ENCODE measurements at places on chromosomes 7 and 10.

DNA sequence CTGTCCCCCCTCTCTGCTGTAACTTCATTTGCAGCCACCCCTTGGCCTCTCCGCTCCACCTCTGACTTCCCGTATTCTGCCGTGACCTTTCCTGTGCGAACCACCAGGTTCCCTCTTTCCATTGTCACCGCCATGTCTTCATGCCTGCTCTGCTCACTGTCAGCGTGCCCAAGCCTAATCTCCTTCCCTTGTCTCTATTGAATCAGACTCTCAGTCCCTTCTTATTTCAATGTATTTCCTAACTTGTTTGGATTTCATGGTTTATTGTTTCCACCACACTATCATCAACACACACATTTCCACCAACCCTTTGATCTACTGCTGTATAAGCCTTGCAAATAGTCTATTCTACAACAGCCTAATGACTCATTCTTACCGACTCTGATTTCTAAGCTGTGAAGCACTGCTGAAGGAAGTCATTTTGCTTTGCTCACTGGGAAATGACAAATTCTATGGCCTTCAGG lies 30.0 kb upstream of the INHBA start:
- DNase-seq, result no peak

- no peak for DNase-seq
These were observed 153.5 kb downstream of the ARHGAP12 start for GRCh38 chr10:31774928-31775650.

GRCh38 chr10:8063935-8064334 lies 9.4 kb downstream of the GATA3 start:
- DNase-seq, result no peak

- DNase-seq, result peak; percentile 70
These were observed 72.7 kb downstream of the ELFN1 start for GRCh38 chr7:1742555-1743303.

GRCh38 chr10:91054325-91054724 lies 133.4 kb upstream of the ANKRD1 start:
- DNase-seq, result no peak

GRCh38 chr7:32212321-32212720 lies 142.1 kb upstream of the PDE1C start:
- no peak for DNase-seq

DNA sequence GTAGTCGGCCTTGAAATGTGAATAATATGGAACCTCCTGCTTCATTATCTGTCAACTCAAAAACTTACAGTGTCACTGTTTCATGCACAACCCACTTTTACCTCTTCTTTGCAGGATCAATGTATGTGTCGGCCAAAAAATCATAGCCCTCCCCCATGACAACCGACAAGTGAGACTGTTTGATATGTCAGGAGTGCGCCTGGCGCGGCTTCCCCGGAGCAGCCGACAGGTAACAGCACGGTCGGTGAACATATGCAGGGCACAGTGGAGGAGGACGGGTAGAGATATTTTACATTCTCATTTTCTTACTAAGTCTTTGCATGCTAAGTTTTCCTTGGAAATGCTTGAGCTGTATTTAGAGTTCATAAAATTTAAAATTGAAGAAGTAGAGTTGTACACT lies 68.6 kb downstream of the WDR37 start:
- no peak for DNase-seq

DNA sequence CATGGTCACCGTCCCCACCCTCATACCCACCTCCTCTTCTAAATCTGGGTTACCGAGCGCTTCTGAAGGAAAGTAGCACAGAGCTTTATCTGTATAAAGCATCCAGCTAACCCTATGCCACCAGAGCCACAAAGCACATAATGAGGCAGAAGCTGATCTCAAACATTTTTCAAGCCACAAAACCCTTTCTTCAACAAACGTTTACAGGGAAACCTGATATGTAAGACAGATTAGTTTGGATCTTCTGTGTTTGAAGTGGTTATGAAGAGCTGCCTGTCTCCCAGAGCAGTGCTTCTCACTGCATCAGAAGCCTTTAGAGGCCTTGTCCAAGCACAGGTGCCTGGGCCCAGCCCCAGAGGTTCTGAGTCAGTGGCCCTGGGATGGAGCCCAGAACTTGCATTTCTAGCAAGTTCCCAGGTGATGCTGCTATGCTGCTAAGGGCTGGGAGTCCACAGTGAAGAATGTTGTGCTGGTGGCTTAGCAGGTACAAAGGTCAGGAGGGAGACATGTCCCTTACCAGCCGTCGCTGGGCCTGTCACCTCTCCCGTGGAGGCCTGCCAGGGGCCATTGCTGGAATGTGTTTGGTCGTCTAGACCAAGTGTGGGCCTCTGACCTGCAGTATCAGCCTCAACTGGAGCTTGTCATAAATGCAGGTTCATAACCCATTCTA lies 90.4 kb downstream of the TAF3 start:
- no peak for DNase-seq

- DNase-seq, result no peak
These were observed 5.1 kb downstream of the ELFN1 start for GRCh38 chr7:1675036-1675671.

- no peak for DNase-seq
These were observed 14.3 kb downstream of the KLF6 start for GRCh38 chr10:3770611-3771110.

GRCh38 chr7:157719008-157719682 lies 382.3 kb downstream of the DNAJB6 start:
- no peak for DNase-seq

GRCh38 chr7:150340875-150341262 lies 560 bp downstream of the RARRES2 start:
- DNase-seq, result no peak

DNA sequence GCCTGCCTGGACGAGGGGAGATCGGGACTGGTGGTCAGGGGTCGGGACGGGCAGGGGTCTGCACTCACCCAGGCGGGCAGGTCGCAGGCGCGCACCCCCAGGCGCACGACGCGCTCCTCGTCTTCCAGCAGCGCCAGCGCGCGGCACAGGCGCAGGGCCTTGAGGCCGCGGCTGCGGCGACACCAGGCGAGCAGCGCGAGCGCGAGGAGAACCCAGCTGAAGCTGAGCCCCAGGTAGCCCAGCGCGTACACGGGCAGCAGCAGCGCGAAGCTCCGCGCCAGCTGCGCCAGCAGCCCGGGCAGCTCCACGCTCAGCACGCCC lies 328 bp downstream of the ESYT2 start:
- no peak for DNase-seq

DNA sequence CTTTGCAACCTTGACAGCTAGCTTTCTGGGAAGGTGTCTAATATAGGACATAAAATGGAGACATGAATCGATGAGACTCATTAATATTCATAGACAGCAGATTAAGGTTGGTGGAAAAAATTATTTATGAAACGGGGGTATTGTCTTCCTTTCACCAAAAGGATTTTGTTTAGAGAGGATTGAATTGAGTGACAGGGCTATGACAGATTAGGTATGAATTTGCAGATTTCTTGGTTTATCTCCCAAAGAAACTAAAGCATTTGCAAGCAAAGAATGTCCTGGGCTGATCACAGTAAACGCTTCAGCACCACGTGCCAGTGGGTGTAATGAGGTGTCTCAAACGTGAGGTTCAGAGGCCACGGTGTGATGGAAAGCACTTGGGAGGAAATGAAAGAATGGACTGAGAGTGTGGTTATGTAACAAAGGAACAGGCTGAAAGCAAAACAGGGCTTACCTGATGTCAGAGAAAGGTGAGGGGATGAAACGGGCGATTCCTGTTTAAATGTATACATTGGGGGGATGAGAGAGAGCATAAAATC lies 329.2 kb upstream of the NPVF start:
- no peak for DNase-seq

DNA sequence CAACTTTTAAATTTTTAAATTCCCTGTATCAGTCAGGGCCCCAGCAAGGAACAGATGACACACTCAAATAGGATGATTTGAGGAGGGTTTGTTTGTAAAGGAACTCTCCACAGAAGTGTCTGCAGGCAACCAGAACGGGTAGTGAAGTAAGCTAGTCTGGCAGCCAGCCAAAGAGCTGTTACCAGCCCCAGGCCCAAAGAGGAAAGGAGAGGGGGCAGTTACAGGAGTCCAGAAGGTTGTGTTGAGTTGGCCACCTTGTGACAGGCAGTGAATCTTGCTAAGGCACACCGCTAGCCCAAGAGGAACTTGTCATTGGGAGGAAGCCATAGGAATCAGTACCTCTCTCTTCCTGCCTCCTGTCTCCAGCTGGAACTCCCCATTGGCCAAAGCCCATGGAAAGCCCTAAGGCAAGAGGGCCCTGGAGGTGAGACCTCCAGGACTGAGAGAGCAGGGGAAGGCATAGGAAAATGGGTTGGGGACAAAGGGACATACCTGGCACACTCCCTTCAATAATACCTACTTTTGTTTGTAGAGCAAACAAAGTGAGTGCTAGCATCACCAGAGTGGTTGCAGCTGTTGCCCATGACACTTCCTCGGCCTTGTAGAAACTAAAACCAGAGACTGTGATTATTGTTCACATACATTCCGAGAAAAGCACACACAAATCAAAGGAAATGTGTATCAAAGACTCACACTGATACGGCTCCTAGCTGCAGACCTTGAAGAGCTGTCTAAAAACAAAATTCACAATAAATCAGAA lies 25.4 kb upstream of the GATAD1 start:
- no peak for DNase-seq

DNA sequence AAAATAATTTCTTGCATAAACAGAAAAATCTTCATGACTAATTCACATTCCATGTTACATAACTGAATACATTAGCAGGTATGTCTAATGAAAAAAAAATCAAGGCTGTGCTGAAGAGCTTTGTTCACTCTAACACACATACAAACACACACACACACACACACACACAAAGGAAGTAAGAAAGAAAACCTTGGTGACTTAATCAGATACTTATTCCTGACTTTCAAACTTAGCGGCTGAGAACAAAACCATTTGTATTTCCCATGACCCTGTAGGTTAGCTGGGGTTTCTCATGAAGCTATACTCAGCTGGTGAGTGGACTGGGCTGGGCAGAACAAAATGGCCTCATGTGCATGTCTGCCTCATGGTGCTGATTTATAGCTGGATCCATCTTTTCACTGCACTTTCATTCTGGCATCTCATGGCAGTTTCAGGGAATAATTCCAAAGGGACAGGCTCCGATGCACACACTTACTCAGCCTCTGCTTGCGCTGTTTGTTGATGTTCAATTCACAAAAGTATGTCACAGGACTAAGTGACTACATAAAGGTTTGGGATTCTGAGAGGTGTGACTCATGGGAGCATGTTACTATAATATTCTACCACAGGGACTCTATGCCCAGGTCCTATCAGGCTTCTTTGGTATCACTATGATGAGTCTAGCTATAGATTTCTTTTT lies 161.2 kb downstream of the PCLO start:
- DNase-seq, result no peak

GRCh38 chr7:114663502-114663901 lies 248.9 kb downstream of the FOXP2 start:
- no peak for DNase-seq

DNA sequence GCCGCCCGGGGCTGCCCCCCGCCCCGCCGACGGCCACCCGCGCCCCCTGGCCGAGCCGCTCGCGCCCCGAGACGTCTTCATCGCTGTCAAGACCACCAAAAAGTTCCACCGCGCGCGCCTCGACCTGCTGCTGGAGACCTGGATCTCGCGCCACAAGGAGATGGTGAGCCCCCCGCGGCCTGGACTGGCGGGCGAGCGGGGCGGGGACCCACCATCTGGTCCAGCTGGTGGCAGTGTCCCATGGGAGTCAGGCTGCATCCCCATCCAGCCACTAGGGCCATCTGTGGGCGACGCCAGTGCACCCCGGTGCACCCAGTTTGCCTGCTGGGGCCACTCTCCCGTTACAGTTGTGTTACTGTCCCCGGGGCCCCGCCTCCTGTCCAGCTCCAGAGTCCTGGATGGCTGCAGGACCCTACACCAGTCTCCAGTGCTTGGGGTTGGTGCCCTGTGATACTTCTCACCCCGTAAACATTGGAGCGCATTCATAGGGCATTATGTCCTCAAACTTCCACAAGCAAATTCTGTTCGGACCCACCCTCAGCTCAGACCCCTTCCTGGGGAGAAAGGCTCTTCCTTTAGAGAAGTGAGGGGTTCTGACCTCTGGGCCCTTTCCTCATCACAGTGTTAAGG lies 672 bp downstream of the LFNG start:
- DNase-seq, result no peak

GRCh38 chr7:51606601-51607154 lies 290.1 kb upstream of the COBL start:
- DNase-seq, result no peak

DNA sequence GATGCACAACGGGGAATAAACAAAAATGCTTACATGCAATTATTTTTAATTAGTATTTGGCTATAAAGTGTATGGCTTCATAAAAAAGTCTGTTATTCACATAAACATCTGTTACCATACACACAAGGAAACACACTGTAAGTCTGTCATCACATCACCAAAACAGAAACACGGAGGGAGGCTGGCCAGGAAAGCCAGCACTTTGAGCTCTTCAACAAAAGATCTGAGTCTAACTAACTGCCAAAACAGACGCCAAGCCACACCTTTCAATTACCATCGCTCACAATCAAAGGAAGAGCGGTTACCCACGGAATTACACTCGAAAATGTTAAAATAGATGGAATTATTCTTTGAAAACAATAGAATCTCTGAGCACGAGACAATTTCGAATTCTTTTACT lies 49.2 kb upstream of the MGMT start:
- DNase-seq, result no peak

DNA sequence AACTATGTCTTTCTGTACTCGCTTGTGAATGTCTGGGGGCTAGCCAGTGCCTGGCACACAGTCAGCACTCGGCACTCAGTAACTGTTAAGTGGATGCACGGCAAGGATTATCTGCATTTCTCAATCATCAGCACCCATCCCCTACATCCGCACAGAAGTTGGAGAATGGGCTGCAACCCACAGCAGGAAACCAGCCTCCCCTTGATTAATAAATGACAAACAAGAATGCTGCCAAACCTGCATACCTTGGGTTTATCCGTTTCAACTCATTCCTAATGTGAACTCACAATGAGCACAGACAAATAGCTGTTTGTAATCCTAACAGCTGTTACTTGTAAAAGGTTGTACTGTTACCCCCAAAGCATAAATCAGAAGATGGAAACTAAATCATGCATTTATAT lies 28.9 kb downstream of the PPP1R3C start:
- DNase-seq, result no peak

- no peak for DNase-seq
These were observed 19.0 kb downstream of the TES start for GRCh38 chr7:116229366-116229765.

DNA sequence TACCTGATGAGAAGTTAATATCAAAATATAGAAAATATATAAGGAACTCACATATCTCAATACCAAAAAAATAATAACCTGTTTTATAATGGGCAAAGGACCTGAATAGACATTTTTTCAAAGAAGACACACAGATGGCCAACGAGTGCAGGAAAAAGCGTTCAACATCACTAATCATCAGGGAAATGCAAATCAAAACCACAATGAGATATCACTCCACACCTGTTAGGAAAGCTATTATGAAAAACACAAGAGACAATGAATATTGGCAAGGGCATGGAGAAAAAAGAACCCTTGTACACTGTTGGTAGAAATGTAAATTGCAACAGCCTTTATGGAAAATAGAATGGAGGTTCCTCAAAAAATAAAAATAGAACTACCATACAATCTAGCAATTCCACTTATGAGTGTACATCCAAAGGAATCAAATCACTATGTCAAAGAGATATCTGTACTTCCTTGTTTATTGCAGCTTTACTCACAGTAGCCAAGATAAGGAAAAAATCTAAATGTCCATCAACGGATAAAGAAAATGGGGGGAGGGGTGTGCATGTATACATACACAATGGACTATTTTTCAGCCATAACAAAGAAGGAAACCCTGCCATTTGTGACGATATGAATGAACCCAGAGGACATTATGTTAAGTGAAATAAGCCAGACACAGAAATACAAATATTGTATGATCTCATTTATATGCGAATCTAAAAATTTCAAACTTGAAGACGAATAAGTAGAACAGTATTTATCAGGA lies 3.6 kb upstream of the ALOX5 start:
- DNase-seq, result no peak
